Eye (tissue), 1 donor: ENCODE measurements at places on chromosomes 1 and 21.

GRCh38 chr1:65189576-65190115 lies 41.6 kb downstream of the AK4 start:
- DNase-seq = no peak

GRCh38 chr1:67735806-67736627 lies 51.0 kb downstream of the GADD45A start:
- peak; percentile 61 for DNase-seq

DNA sequence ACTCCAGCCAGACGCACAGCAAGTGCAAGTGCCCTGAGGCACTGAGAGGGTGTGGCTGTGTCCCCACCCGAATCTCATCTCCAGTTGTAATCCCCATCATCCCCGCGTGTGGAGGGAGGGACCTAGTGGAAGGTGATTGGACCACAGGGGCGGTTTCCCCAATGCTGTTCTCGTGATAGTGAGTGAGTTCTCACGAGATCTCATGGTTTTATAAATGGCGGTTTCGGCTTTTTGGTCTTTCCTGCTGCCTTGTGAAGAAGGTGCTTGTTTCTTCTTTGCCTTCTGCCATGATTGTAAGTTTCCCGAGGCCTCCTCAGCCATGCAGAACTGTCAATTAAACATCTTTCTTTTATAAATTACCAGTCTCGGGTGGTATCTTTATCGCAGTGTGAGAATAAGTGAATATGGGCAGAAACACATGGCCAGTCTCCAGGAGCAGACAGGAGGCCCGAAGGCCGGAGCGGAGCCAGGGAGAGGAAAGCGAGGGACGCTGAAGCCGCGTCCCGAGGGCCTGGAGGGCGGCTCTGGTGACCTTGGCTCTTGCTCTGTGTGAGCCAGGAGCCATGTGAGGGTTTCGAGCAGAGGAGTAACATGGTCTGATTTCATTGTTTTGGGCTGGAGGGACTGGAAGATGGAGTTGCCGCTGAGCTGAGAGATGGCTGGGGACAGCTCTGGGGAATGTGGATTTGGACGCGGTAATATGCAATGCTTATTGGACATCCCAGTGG lies 76.0 kb upstream of the C1orf174 start:
- no peak for DNase-seq

DNA sequence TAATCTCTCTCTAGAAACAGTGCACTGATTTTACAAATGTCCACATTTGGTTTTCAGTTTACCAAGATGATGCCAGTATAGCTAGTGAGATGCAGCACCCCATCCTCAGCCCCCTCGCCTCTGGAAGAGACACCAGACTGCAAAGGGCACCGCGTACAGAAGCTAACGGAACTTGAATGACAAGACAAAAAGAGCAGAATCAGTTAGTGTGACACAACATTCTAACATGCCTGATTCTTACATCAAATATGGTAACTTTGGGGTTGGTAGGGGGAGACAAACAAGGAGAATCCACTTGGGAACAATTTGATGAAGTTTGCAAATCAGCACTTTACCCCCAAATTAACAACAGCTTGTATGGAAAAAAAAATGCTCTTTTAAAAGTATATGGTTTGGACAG lies 4.1 kb upstream of the MAGOH start:
- no peak for DNase-seq

- no peak for DNase-seq
Measured at GRCh38 chr1:20342294-20343148, 51.8 kb downstream of the VWA5B1 start.
